Progenitor cell of endocrine pancreas (in vitro differentiated cells): ENCODE measurements at places on chromosomes 13 and 19. TPM values are rescaled to one million over a fixed set of nuclear protein-coding genes. Genes with fewer than 3 reads are reported as not detected.

DNA sequence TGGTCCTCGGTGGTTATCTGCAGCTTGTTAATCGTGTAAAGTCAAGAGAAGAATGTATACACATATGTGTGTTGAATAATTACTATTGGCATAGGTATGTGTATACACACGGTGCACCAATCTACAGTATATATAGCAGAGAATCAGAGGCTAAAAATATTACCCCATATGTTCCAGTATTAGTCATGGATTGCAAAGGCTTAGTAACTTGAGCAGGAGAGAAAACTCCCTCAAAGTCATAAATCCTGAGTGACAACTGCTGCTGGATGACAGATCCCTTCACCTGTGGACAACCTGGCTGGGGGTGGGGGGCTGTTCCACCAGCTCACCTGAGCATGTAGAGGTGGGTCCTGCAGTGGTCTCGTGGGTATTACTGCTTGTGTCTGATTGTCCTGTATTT, 185.0 kb downstream of the ZNF536 start:
- DNase-seq, result no peak

DNA sequence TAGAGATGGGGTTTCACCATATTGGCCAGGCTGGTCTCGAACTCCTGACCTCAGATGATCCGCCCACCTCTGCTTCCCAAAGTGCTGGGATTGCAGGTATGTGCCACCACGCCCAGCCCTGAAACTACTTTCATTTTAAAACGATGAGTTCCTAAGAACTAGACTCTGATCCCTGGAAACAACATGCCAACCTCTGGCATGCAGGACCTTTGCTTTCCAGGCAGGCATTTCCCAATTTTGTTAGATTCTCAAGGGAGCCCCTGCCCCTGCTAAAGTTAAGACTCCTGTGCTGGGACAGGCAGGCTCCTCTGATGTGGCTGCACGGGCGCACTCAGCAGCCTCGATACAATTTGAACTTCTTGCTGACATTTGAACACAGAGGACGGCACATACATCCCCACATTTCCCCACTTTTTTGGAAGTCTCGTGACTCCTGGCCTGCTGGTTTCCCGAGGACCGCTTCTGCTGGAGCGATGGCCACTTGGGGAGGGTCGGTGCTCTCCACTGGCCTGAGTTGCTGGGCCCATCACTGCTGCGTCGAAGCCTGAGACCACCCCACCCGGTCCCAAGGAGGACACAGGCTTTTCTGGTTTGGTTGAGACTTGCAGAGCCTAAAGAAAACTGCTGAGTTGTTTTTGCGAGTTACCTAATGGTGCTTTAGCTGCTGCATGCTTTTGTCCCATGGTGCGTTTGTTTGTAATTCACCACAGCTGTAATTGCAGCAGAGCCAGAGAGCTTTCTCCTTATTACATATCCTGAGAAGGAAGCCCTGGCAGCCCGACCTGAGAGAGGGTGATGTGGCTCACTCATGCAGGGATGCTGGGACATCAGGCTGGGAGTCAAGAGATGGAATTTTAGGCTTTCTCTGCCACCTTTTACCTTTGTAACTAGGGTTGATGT, 8.2 kb downstream of the ATP11A start:
- DNase-seq, result no peak

DNA sequence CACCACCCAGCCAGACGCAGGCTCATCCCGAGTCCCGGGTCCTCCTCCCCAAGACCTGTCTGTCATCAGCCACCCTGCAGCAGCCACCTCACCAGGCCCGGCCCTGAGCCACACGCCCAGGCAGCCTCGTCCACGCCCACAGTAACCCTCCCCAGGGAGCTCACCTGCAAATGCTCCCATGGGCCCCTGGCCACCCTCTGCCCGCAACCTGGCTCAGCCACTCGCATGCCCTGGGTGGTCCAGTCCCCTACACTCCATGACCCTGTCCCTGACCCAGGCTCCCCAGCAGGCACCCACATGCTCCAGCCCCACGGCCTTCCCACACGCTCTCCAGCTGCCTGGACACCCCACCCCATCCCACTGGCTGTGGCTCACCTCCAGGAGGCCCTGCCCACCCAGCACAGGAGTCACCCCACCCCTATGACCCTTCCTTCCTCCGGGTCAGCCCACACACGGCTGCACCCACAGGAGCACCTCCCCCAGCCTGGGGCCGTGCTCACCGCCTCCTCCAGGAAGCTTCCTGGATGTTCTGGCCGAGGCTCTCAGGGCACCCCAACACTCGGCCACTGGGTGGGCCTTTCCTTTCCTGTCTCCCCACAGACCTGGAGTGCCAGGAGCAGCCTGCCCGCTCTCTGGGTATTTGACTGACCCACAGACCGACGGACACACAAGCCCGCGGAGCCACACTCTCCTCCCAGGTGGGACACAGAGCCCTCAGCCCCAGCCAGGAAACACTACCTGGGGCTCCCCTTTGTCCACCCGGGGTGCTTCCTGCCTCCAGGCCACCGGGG, 3.6 kb downstream of the TMEM259 start:
- DNase-seq, result no peak

- no peak for DNase-seq
Observed at GRCh38 chr13:101326710-101327109, 89.6 kb downstream of the NALCN start.

DNA sequence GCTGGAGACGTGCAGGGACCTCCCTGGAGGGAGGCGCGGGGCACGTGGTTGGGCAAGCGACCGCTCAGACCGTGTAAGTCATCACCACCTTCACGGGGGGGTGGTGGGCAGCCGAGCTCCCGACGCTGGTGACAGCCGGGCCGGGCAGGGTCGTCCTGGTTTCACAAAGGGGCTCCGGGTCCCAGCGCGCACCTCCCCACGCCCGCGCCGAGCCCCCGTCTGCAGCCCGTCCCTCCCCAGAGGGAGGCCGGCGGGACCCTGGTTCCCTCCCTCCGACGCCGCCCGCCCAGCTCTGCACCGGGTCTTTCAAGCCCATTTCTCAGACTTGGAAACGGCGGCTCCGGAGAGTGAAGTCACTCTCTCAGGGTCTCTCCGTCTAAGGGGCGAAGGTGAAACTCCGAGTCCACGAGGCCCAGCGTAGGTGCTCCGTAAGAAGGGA, 729 bp upstream of the ARID3A start:
- DNase-seq, result no peak

The DLL3 gene
- total RNA-seq, result 0.93 and 1.1 TPM in 2 replicates
